Mammary epithelial cell (primary cell): ENCODE measurements at places on chromosomes 16 and 17. TPM values are rescaled to one million over a fixed set of nuclear protein-coding genes. Genes with fewer than 3 reads are reported as not detected.
A peak's percentile ranks its signal among the peaks of the same experiment; 100 is the strongest.

GRCh38 chr16:70523743-70524398 is at the start of gene SF3B3:
Gene SF3B3, plus strand, starts transcription at chr16:70523816. Its CDS starts 2,841 bp downstream, at chr16:70526657.
- peak; percentile 69 for DNase-seq

DNA sequence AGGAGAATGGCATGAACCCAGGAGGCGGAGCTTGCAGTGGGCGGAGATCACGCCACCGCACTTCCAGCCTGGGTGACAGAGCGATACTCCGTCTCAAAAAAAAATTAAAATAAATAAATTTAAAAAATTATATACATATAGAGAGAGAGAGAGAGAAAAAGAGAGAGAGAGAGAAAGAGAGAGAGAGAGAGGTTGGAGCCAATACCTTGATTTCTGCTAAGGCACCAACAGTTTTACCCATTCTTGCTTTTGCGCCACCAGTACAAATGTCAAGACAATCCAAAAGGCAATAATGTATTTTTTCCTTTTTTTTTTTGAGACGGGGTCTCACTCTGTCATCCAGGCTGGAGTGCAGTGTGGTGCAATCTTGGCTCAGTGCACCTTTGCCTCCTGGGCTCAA is 17.2 kb downstream of the BRIP1 start:
- no peak for DNase-seq

The DHX38 gene
- 35.5 TPM for polyA plus RNA-seq

The IRX3 gene
- 2.6 TPM for polyA plus RNA-seq

The HS3ST6 gene
- not detected for polyA plus RNA-seq

The C16orf87 gene
- 3.5 TPM for polyA plus RNA-seq

GRCh38 chr16:47721006-47721637 is 260.0 kb downstream of the PHKB start:
- DNase-seq, result no peak

GRCh38 chr16:70419384-70420327 is 19.2 kb downstream of the ST3GAL2 start:
- no peak for DNase-seq

- DNase-seq, result no peak
Measured at GRCh38 chr17:29168079-29168758, 12.0 kb downstream of the MYO18A start.

- DNase-seq, result no peak
Measured at GRCh38 chr17:7849751-7850504, 4.9 kb upstream of the TMEM88 start.
